ENCODE measurements at places on chromosomes 2 and 18. TPM values are rescaled to one million over a fixed set of nuclear protein-coding genes. Genes with fewer than 3 reads are reported as not detected.

GRCh38 chr18:73980289-73980979 is 167.2 kb downstream of the FBXO15 start:
- no peak for DNase-seq

- DNase-seq, result no peak
Measured at GRCh38 chr2:10073706-10074105, 6.5 kb downstream of the CYS1 start.

GRCh38 chr2:235390108-235390815 is 103.6 kb upstream of the AGAP1 start:
- DNase-seq, result peak; percentile 53

GRCh38 chr2:139155991-139156390 is 375.8 kb upstream of the NXPH2 start:
- DNase-seq, result no peak

The C2orf66 gene
- polyA plus RNA-seq, result not detected

The SNORC gene
- polyA plus RNA-seq, result not detected

The ABCG8 gene
- 1.9 TPM for polyA plus RNA-seq

GRCh38 chr2:164538240-164538866 is 82.9 kb downstream of the GRB14 start:
- DNase-seq, result no peak

DNA sequence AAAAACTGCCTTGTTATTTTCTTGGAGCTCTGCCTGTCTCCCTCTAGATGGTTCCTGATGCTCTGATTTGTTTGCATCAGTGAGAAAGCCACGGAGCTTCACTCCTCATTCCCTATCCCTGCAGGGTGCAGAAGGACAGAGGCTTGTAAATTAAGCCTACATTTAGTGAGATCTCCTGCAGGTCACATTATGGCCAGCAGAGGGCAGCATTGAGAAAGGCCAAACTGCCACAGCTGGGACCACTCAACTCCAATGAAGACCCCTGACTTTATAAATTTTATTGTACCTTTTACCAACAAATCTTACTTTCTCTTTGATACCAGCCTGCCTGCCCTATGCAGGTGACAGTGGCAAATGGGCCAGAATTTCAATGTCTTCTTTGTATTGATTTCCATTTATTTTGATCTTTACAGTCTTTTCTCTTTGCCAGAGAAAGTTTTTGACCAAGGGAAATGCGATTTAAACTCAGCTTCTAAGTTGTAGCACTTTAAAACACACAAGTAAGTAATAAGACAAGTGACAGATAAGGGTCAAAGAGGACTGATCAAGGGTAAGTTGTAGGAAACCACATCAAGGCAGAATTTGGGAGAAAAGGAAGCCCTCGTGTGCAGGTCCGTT is 1029.1 kb upstream of the KLHL29 start:
- peak; percentile 84 for DNase-seq

GRCh38 chr2:110873056-110873502 is 140.7 kb downstream of the ACOXL start:
- DNase-seq, result no peak

- no peak for DNase-seq
Measured at GRCh38 chr2:1854729-1855547, 110.6 kb upstream of the PXDN start.

- DNase-seq, result no peak
Measured at GRCh38 chr2:234939576-234939975, 12.2 kb upstream of the SH3BP4 start.

DNA sequence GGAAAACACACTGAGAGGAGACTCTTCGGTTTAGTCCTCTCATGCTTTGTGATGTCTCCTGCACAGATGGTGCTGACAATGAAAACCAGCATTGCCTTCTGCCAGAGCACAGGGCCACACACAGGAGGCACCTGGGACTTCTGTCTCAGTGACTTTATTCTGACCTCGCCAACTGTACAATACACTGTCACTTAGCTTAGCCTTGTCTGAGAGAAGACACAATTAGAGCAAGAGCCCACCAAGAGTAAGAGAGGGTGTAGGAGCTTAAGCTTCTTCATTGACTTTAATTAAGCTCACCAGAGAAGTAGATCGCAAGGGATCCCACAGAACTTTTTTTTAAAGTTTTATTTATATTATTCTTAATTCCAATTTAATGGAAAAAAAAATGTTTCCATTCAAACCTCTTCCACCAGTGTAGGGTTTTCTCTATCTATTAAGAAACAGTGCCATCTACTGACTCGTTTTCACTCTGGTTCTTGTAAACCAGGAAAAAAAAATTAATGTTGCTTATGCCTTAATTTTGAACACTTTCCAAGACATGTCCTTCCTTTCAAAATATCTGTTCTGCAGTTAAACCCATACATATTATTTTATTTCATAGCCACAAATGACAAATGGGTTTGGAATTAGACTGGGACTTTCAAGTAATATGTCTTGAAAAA is 42.4 kb upstream of the DDX18 start:
- DNase-seq, result no peak

The PSD4 gene
- 0.79 TPM for polyA plus RNA-seq

The OR6B2 gene
- polyA plus RNA-seq, result not detected

DNA sequence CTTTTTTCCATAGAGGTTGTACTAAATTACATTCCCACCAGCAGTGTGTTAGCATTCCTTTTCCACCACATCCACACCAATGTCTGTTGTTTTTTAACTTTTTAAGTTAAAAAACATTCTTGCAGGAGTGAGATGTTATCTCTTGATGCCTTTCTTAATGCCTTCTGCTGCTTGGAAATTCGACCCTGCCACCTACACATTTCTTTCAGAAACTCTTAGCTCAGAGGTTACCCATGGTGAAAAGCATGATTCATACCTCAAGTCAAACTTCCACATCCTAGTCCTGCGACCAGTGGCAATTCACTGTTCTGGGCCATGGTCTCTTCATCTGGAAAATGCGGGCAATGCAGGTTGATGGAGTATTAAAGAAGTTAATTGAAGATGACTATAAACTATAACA is 12.7 kb upstream of the HNMT start:
- DNase-seq, result no peak

DNA sequence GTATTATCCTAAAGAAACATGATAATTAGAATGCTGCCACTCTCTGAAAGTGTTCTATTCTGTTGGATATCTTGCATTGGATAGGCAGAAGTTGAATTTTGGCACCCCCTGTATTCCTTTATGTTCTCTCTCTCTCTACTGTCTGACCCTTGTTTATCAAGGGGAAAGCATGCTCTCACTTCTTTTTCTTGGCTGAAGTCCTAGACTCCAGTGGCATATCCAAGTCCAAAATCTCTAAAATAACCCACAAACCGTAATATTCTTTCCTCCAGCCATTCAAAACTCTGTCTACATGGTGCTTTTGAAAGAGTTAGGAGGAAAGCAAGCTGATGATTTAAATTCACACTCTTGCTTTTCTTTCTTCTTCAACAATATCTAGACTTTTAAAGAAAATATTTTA is 669.7 kb downstream of the TDRD15 start:
- DNase-seq, result no peak

The B4GALT6 gene
- polyA plus RNA-seq, result 0.87 TPM

The SPATA3 gene
- polyA plus RNA-seq, result not detected

GRCh38 chr18:68181956-68182355 is 533.0 kb downstream of the TMX3 start:
- no peak for DNase-seq

The CCNT2 gene
- polyA plus RNA-seq, result 3.0 TPM

GRCh38 chr2:130289780-130290179 is 52.9 kb upstream of the IMP4 start:
- no peak for DNase-seq

DNA sequence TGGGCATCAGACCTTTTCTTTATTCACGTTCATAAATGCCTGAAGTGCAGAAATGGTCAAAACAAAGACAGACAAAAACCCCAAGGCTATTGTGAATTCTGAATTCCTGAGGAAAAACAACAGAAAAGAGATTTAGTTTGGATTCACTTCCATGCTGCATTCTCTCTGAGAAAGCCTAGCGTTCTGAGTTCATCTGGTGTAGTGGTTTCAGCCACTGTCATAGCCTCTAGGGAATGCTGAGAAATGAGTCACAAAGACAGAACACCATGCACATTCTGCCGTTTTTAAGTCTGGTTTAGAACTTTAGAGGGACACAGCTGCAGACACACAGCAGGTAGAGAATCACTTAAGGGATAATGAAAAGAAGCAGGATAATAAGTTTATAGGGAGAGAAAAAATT is 93.8 kb downstream of the LRP1B start:
- DNase-seq, result no peak

DNA sequence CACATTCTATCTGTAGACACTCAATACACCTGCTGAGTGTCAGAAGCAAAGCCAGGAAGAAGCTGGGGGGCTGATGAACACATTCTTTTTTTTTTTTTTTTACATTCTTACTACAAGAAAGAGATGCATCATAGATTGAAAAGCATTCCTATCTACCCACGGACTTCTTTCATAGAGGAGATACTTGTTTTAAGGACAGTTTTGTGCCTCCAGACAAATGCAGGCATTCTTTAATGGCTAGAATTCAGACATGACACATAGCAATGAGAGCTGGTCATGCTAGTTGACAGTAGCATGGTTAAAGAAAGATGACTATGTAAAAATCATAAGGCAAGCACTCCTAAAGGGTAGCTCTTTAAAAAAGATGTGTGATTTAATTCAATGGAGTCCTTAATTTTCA is 110.2 kb downstream of the EPHA4 start:
- DNase-seq, result no peak

- peak; percentile 83 for DNase-seq
Measured at GRCh38 chr2:72892506-72893173, 5.4 kb downstream of the SPR start.

DNA sequence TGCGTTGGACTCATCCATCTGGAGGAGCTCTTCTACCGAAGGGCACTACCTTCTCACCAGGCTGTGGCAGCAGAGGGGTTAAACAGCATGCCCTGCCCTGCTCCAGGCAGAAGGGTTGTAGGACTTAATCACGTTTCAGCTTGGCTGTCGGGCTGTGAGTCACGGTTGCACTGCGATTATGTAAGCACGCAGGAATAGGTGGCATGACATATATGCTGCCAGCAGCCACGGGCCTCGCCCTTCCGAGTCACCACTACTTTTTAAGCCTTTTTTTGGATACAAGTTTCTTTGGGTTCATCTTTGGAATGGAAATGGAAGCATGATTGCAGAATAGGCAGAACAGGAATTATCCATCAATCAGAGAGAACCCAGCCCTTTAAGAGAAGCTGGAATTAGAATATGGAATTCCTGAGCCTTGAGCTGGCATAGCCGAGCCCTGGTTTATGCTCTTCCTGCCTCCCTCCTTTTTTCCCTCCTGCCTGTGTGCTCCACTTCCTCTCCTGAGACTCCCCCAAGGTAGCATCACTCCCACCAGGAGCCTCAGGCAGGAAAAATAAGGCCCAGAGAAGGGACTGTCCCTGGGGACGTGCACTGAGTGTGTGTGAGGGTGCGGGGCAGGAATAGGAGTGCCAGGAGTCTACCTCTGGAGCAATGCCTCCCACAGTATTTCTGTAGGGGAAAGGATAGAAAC is 86.8 kb downstream of the SEMA4F start:
- peak; percentile 85 for DNase-seq

- DNase-seq, result no peak
Measured at GRCh38 chr2:157838442-157839161, 37.5 kb downstream of the ACVR1 start.

DNA sequence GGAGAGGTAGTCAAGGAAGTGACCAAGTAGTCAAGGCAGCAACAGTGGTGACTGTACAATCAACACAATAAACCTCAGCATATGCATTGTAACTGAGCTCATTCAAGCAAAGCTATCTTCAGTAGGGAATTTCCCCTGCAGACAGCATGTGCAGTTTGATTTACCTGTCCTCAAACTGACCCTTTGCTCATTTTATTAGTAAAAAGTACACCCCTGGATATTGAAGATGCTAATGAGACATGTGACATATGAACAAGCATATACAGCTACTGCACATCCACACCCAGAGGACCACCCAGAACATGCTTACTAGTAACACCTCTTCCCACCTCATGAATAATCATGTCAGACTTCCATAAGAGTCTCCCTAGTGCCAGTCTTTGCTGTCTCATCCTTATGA is 15.4 kb downstream of the C2orf81 start:
- DNase-seq, result no peak

DNA sequence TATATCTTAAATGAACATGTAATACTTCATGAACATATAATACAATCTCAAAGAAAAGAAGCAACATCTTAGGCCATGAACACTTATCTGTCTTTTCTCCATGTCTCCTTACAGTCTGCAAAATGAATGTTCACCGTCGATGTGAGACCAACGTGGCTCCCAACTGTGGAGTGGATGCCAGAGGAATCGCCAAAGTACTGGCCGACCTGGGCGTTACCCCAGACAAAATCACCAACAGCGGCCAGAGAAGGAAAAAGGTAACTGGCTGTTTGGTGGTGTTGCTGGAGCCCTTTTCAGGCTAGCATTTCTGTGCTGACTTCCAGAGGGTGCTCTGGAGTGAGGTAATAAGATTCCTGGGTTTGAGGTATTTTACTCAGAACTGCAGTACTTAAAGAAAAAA is 295.9 kb upstream of the EPAS1 start:
- DNase-seq, result no peak

DNA sequence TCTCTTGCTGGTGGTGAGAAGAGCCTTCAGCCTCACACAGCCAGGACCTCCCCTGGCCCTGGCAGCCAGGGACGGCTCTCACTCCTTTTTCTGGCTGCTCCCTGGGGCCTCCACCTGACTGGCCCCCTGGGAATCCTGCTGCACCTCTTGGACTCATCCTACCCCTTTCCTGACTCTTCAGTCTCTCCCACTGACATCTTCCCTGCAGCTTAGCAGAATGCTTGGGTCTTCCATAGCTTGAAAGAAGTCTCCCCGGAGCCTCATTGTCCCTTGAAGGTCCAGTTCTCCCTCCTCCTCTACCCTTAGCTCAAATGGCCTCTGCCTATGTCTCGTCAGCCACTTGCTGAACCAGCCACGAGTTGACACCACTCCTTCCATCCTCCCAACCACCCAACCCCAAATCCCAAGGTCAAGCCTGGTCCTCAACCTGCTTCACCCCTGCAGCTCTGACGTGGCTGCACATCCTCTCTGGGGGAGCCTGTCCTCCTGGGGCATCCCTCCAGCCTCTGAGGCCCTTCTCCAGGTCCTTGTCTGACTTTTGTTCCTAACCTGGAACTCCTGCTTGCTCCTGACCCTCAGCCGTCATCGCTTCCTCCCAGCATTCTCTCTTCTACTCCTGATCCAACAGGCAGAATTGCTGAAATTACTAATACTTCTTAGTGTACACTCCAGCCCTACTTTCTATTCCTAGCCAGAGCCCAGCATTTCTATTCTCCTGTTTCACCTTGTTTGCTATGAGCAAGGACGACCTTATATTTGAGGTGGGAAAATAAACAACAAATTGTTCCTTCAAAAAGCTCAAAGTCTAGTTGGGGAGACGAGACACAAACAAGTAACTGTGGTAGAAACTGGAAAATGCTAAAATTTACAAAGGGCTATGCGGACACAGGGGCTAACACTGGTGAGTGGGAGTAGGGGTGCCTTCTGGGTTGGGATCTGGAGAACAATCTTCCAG is 68.7 kb upstream of the MGAT4A start:
- no peak for DNase-seq
